ENCODE measurements at places on chromosomes 1 and 21. TPM values are rescaled to one million over a fixed set of nuclear protein-coding genes. Genes with fewer than 3 reads are reported as not detected.

DNAI4 gene
- total RNA-seq: 1.3 TPM

MAP3K7CL gene
- 2.0 TPM for total RNA-seq

RNU1-1 gene
- total RNA-seq: 30.4 TPM

RBP7 gene
- 5.6 TPM for total RNA-seq

ANGPTL7 gene
- total RNA-seq: not detected

LIPI gene
- total RNA-seq: not detected

APOBEC4 gene
- total RNA-seq: not detected
